ENCODE measurements at places on chromosomes 1 and 21.

GRCh38 chr1:21914880-21915640 is 22.1 kb downstream of the HSPG2 start:
- no peak for DNase-seq

DNA sequence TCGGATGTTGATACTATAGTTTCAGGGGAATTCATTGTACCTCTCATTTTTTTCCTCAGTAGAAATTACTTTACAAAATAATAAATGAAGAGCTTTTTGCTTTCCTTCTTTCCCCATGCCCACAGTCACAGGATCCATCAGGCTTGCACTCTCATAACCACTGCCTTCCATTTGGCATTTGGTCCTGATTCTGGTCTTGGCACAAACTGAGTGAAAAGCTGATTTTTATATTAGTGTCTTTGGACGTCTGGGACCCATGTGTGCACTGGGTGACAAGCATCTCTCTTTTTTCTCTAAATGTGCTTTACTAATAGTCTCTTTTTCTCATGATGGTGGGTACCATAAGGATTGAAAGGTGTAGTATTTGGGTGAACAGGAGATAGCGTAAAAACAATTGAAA is 2.8 kb downstream of the ELAVL4 start:
- DNase-seq = no peak

DNA sequence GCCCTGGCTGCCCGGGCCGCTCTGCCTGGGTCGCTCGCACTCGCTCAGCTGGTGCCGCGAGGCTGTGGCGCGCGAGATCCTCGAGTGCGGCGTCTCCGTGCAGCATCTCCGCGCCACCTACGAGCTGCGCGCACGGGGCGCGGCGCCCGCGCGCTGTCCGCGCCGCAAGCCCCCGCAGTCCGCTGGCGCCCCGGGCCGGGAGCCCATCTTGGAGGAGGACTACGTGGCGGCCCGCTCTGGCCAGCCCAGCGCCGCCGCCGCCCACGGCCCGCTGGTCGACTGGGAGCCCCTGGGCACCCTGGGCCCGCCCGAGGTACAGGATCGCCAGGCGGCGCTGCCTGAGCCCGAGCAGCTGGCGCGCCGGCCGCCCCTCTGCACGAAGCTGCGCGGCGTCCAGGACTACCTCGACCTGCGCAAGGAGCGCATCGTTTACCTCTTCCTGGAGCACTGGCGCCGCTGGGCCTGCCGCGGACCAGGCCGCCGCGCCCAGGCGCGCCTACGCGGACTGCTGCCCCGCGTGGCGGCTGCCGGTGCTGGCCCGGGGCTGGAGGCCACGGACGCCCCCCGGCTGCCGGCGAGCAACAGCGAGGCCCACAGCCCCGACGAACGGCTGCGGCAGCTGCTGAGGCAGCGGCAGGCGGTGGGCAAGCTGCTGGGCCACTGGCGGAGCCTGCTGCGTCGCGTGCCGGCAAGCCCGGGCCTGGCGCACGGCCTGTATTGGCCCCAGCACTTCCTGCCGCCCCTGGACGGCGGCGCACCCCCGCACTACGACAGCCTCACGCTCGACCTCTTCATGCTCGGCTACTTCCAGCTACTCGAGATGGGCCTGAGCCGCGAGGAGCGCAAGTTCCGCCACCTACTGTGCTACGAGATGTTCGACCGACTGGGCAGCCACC is 10.9 kb downstream of the TNFRSF25 start:
- no peak for DNase-seq

- DNase-seq = no peak
Measured at GRCh38 chr21:16538405-16538804, 808.6 kb downstream of the USP25 start.

DNA sequence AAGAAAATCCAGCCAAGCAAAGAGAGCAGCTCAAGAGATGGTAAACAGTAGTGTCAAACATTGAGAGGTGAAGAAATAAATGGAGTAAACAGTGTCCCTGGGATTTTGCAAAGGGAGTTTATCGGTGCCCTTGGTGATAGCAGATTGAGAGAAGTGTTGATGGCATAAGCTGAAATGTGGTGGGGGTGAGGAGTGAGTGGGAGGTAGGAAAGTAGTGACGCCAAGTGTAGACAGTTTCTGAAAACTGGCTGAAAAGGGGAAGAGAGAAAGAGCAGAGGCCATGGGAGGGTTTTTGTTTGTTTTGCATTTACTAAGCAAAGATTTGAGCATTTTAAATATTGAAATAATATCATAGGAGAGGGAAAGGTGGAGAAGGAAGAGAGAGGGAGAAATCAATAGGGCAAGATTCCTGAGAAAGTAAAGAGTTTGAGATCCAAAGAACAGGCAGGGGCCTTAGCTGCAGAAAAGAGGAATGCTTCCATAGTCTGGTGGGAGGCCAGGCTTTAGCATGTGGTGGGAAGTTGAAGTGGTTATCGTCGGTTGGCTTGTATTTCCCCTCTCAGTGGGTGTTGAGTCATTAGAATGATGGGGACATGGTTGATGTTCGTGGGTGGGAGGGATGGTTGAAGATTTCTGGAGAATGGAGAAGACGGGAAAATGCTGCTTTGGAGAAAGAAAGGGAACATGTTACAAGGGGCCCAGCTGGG is 26.8 kb upstream of the RASAL2 start:
- DNase-seq = peak; percentile 88

GRCh38 chr1:17558954-17559614 is 19.6 kb downstream of the ARHGEF10L start:
- DNase-seq = no peak

DNA sequence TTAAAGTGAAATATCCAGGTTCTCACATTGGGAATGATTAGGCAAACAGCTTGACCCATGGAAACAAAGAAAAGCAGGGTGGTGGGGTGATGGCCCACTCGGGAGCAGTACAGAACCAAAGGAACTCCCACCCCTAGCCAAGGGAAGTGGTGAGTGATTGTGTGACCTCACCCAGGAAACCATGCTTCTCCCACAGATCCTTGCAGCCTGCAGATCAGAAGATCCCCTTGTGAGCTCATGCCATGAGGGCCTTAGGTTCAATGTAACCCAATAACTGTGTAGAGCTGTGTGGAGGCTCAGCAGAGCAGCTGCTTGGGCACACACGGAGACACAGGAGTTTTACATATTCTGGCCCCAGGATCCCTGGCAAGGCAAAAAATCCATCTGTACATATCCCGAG is 311.8 kb upstream of the DPYD start:
- DNase-seq = peak; percentile 18

DNA sequence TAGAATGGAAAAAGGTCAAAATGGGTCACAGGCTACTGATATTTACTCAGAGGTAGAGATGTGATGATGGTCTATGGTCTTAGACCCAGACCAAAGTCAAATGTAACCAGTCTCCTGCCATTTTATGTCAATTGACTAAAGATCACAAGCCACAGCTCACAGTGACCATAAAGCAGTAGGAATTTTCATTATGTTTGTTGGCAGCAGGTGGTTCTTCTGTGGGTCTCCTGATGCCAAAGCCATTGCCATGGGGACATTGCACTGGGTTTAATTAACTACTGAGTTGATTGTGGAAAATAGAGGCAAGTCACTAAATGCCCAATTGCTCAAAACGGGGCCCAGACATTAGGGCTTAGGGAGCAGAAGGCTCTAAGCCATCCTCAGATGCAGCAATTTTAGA is at the start of gene OR10K2:
OR10K2 (minus strand) TSS at position 101 of the 400 bp plus-strand sequence. CDS start 5,371 bp downstream, outside the sequence.
- DNase-seq = no peak

- DNase-seq = no peak
Measured at GRCh38 chr21:46057111-46057709, 40.7 kb upstream of the COL6A2 start.

GRCh38 chr1:51690285-51690961 is 73.5 kb downstream of the OSBPL9 start:
- peak; percentile 51 for DNase-seq

DNA sequence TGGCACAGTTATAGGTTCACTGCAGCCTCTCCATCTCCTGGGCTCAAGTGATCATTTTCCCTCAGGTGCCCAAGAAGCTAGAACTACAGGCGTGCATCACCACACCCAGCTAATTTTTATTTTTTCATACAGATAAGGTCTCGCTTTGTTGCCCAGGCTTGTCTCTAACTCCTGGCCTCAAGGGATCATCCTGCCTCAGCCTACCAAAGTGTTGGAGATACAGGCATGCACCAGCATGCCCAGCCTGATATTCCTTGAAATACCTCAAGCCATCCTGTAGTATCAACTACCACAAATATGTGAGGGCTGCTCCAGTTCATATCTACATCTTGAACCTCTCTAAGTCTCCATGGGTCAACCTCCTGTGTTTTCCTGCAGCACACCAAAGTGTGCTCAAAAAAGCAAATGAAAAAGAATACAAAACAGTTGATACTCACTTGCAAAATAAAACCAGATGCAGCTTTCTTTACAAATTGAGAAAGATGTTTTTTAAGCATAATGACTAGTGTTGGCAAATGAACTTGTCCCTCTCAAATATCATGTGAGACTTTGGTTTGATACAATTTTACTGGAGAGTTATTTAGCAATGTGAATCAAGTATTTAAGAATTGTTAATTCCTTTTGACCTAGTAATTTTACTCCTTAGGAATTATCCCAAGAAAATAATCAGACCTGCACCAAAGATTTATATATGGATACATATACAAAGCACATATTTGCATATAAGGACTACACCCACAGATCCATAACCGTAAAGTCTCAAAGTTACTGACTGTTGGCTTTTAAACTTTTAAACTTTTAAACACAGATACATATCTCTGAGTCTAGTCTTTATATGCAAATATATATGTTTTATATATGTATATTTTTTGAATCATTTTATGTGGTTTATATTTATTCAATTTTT is 197.7 kb downstream of the NRIP1 start:
- no peak for DNase-seq

DNA sequence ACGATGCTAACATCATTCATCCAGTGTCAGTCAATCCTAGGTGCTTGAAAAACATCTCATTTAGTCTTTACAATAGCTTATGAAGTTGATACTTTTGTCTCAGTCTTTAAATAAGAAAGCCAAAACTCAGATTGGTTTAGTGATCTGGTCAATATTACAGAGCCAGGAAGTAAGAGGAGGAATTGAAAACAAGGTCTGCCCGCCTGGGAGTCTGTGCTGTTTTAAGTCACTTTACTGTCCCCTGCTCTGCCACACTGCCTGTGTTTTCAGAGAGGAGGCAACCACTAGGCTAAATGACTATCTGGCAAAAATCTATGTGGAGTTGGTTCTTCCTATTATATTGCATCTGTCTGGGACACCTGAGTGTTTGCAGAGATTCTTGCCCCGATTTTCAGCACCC is 62.3 kb downstream of the ST6GALNAC3 start:
- no peak for DNase-seq

DNA sequence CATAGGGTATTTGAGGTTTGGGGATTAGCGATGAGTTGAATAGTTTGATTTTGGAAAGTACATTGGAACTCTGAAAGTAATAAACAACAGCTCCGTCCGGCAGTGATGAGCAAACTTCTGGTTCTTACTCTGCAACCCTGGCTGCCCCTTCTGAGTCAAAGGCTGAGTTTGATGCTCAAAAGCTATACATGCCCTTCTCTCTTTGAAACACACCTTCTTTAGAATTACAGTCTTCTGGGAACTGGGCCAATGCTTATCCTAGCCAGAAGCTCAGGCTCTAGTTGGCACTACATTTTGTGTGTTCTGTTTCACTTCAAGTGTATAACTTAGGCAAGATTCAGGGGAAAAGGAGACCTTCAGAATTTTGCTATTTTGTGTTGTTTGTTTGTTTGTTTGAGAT is 9.3 kb downstream of the AHCYL1 start:
- DNase-seq = no peak

DNA sequence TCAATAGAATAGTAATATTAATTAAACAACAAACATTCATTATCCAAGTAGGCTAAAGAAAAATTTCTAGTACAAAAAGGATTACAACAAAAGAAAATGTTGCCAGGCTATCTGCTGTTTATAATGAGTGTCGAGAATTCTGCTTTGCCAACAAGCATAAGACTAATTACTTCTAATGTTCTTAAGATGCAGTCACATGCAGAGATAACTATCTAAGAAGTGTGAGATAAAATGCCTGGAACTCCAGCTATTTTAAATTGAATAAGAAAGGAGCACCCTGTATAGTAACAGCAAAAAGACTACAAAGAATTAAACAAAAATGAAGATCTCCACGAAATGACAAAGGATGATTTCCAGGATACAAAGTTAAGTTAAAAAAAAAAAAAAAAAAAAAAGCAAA is 59.9 kb downstream of the APP start:
- no peak for DNase-seq

- peak; percentile 61 for DNase-seq
Measured at GRCh38 chr1:204102739-204103430, 30.0 kb downstream of the SOX13 start.

- peak; percentile 64 for DNase-seq
Measured at GRCh38 chr1:66764994-66765578, 12.8 kb downstream of the DYNLT5 start.

DNA sequence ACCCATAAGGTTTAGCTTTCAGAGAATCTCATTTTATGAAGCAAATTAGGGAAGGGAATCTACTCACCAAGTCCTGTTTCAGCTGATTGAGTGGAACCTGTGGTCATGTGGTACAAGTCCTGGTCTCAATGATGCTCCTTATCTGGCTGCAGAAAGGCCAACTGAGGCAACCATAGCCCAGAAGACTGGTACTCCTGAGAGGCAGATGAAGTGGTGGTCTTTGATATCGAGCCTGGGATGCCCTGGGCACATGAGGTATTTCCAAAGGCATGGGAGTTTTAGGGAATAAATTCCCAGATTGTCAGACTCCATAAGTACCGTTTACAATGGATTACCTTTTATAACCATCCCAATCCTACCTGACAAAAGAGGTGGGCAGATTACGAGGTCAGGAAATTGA is 3.3 kb downstream of the MX1 start:
- no peak for DNase-seq

GRCh38 chr1:45971335-45971734 is 161.1 kb downstream of the PIK3R3 start:
- no peak for DNase-seq

DNA sequence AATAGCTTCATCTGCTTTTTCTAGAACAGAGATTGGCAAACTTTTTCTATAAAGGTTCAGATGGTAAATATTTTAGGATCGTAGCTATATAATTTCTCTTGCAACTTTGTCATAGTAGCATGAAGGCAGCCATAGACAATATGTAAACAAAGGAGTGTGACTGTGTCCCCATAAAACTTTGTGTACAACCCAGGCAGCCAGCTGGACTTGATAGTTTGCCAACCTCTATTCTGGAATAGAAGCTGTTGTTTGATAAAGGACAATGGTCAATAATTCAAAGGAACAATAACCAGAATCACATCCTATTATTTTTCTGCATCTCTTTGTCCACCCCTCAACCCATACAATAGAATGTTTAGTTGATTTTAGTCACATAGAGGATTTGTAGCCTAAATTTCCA is 286.7 kb downstream of the LMX1A start:
- DNase-seq = no peak

DNA sequence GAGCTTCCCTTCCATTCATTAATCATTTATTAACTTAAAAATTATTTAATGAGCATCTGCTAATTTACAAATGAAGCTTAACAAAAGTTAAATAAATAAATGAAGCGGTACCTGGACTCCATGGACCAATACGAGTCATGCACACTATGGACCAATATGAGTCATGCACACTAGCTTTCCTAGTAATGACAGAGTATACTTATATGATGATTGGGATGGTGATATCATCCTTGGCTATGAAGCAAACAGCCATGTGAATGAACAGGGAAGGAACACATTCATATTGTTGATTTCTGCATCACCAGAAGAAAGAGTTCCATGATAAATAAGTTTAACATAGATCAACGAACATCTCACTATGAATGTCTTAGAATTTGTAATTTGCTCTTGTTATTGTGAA is 109.9 kb downstream of the SPAG17 start:
- DNase-seq = peak; percentile 12

GRCh38 chr1:92125204-92125603 is 45.1 kb downstream of the BTBD8 start:
- no peak for DNase-seq

GRCh38 chr1:159067699-159068621 is 8.6 kb downstream of the AIM2 start:
- DNase-seq = peak; percentile 73

- no peak for DNase-seq
Measured at GRCh38 chr1:172932981-172933380, 117.8 kb downstream of the TNFSF18 start.

Data from suppressor macrophage treated with lipopolysaccharide for 1 hour (primary cell).